ENCODE measurements at places on chromosomes 1 and 21.

DNA sequence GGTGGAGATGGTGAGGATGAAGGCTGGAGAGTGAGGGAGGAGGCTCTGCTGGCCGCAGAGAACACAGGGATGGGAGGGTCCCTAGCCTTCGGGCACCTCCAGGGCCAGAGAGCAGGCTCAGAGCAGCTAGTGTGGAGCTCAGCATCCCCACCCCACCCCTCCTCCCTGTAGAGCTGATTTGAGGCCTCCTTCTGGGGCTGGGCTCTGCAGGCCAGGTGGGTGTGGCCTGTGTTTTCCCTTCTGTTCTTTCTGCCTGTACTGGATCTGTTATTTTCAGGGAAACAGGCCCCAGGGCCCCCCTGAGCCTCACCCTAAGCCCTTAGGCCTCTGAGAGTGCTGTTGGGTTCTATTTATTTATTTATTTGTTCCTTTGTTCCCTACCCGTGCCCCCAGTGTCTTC lies 44.8 kb downstream of the TMCC2 start:
- DNase-seq = no peak

GRCh38 chr1:232978091-232978634 lies 27.8 kb downstream of the NTPCR start:
- peak; percentile 29 for DNase-seq

GRCh38 chr1:175714350-175714749 lies 29.0 kb downstream of the TNR start:
- DNase-seq = no peak

GRCh38 chr1:26111530-26112406 lies at the start of gene PDIK1L:
Gene PDIK1L, plus strand, starts transcription at chr1:26111824. Its CDS starts 2,485 bp downstream, at chr1:26114309.
- DNase-seq = peak; percentile 95

DNA sequence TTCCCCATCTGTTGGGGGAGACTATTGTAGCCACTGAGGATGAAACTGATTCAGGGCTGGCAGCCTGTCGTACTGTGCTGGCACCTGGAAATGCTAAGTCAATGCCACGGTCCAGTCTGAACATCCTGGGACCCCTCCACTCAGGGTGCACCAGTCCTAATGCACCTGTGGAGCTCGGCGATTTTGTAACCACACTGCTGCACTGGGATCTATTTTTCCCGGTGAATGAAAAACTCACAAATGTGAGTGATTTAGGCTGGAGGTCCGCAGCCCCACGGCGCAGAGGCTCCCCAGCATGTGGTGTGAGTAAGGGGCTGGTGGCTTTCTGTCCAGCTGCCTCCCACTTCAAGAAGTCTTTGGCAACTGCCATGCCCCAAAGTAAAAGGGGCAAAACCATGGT lies 35.5 kb downstream of the SETD4 start:
- no peak for DNase-seq

DNA sequence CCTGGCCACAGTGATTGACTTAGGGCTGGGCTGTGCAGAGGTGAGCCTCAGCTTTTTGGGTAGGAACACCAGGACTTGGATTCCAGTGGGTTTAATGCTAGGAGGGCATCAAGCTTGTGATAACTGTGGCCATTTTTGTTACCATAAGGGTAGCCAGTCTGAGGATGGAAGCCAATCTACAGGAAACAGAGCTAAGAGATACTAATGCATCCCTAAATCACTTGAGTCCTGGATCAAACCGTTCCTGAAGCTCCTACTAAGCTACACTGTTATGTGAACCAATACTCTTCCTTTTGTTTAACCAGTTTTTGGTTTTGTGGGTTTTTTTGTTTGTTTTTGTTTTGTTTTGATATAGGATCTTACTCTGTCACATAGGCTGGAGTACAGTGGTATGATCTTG lies 12.2 kb downstream of the KIAA2013 start:
- DNase-seq = no peak

DNA sequence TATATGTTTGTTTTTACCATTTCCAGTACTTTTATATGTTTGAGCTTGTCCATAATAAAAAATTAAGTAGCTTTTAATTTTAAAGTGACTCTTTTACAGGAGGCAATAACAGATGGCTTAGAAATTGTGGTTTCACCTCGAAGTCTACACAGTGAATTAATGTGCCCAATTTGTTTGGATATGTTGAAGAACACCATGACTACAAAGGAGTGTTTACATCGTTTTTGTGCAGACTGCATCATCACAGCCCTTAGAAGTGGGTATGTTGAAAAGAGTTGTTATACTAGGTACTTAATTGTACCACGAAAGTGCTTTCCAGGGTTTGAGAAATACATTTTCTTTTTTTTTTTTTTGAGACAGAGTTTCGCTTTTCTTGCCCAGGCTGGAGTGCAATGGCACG lies 46.1 kb downstream of the RNF2 start:
- no peak for DNase-seq

DNA sequence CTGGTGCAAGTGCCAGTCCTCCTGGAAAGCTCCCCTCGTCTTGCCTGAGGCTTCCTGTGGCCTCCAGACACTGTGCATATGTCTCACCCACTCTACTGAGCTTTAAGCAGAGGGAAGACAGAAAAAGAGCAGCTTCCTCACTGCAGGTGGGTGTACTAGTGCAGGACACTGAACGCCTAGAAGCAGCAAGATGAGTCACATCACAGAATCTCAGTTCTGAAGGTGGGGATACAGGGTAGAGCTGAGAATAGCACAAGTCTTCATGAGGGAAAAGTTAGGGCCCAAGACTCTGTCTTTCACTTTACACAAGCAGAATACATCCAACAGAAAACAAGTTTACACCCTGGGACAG lies 37.4 kb downstream of the PCAT6 start:
- DNase-seq = no peak

All from inflammatory macrophage treated with lipopolysaccharide for 4 hours (primary cell).